ENCODE measurements at places on chromosomes 11 and 22. TPM values are rescaled to one million over a fixed set of nuclear protein-coding genes. Genes with fewer than 3 reads are reported as not detected.

The DEUP1 gene
- total RNA-seq: 0.65 TPM

The PANX2 gene
- total RNA-seq: 0.11 TPM

The CFAP300 gene
- 11.0 TPM for total RNA-seq

The MUC15 gene
- total RNA-seq: not detected

The CCDC88B gene
- 0.86 TPM for total RNA-seq

The ANGPTL5 gene
- total RNA-seq: 60.3 TPM

The ZPR1 gene
- total RNA-seq: 33.1 TPM

The C11orf52 gene
- 2.0 TPM for total RNA-seq

The SAA2 gene
- total RNA-seq: 0.13 TPM

The OR51E1 gene
- not detected for total RNA-seq

The MUC5AC gene
- total RNA-seq: not detected

The CHEK2 gene
- 46.5 TPM for total RNA-seq

The REXO2 gene
- total RNA-seq: 197 TPM

The ADM gene
- 882 TPM for total RNA-seq

The FHIP1B gene
- 11.8 TPM for total RNA-seq

The EFEMP2 gene
- 102 TPM for total RNA-seq

The RPUSD4 gene
- 27.6 TPM for total RNA-seq

The C11orf21 gene
- total RNA-seq: 0.43 TPM

The OR8D1 gene
- total RNA-seq: not detected

The AP5B1 gene
- 11.8 TPM for total RNA-seq

The DAGLA gene
- total RNA-seq: 2.4 TPM

The HTR3A gene
- total RNA-seq: not detected

The POLA2 gene
- total RNA-seq: 6.0 TPM

The OR8G1 gene
- 0.43 TPM for total RNA-seq

The PVALB gene
- total RNA-seq: not detected

All from articular chondrocyte of knee joint (primary cell).